ENCODE measurements at places on chromosomes 3 and 15.

GRCh38 chr3:77935418-77935817, 895.5 kb downstream of the ROBO2 start:
- DNase-seq = no peak

- DNase-seq = no peak
Measured at GRCh38 chr3:113867506-113867905, 28.9 kb downstream of the GRAMD1C start.

DNA sequence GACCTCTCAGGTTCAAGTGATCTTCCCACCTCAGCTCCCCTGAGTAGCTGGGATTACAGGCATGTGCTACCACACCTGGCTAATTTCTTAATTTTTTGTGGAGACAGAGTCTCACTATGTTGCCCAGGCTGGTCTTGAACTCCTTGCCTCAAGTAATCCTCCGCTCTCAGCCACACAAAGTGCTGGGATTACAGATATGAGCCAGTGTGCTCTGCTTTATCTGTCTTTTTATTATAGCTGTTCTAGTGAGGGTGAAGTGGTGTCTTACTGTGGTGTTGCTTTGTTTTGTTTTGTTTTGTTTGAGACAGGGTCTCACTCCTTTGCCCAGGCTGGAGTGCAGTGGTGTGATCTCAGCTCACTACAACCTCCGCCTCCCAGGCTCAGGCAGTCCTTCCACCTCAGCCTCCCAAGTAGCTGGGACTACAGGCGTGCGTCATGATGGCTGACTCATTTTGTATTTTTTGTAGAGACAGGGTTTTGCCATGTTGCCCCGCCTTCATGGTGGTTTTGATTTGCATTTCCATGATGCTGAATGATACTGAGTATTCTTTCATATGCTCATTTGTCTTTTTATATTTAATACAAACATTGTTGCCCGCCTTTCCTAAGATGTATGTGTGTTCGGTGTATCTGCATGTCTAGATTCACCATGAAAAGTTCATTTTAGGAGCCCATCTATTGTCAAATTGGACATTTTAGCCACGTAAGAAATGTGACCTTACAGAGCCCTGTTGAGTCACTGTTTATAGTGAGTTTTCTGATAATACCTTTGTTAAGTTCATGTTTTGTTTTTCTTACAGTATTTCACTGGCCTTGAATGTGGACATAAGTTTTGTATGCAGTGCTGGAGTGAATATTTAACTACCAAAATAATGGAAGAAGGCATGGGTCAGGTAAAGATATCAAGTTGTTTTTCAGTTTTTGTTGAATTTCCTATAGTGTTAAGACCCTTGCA, 80.6 kb downstream of the ARIH1 start:
- peak; percentile 33 for DNase-seq

GRCh38 chr3:136280961-136281360, 30.8 kb downstream of the PCCB start:
- DNase-seq = no peak

- DNase-seq = no peak
Measured at GRCh38 chr3:143252931-143253330, 133.4 kb downstream of the CHST2 start.

DNA sequence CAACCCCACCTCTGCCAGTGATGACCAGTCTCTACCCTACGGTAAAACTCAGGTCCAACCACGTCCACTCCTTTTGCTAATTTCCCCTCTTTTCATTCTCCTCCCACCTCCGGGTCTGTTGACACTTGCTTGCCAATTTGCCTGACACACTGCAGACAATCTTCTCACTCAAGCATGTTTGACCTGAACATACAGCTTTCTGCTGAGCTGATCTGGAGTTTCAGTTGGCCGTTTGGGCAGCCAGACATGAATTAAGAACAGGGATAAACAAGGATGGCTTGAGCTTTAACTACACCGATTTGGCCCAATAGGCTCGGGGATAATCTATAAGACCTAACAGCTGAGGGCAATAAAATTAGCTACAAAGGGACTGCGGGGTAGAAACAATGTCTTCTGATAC, 758.6 kb upstream of the CFAP20DC start:
- no peak for DNase-seq

DNA sequence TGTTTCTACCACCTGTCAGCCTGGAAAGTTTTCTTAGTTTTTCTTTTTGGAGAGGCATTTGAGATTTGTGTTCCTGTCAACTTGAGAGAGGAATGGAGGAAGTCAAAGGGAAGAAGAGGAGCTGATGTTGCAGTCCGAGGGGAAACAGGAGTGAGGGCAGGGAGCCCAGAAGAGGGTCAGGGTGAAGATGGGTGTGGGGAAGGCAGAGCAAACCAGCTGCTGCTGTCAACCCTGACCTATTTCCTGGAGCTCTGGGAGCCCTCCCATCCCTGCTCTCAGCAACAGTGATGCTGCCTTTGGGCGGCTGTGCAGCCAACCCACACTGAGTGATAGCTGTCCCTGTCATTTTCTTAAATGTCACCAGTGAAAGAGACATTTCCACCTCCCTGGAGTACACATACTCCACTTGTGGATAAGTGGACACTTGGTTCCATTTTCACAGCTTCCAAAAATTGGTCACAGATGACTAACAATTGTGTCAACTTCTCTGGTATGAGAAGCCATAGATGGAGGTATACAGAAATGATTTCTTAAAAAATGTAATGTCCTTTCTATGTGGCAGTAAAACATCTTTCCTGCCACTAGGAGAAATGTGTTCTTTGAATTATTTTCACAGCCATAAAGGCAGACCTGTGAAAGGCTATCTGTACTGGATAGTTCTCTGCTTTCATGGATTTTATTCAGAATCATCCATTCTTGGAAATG, 556.3 kb upstream of the TBL1XR1 start:
- DNase-seq = no peak

- DNase-seq = no peak
Measured at GRCh38 chr3:39808467-39809180, 785 bp upstream of the MYRIP start.

GRCh38 chr15:68279779-68280753, 2.5 kb downstream of the FEM1B start:
- no peak for DNase-seq

- DNase-seq = no peak
Measured at GRCh38 chr15:63474810-63475316, 29.5 kb upstream of the USP3 start.

GRCh38 chr3:13346481-13347389, 73.4 kb downstream of the NUP210 start:
- peak; percentile 64 for DNase-seq

- DNase-seq = no peak
Measured at GRCh38 chr3:45252826-45253225, 26.7 kb upstream of the TMEM158 start.

GRCh38 chr15:101071651-101072050, 152.5 kb downstream of the LRRK1 start:
- no peak for DNase-seq

DNA sequence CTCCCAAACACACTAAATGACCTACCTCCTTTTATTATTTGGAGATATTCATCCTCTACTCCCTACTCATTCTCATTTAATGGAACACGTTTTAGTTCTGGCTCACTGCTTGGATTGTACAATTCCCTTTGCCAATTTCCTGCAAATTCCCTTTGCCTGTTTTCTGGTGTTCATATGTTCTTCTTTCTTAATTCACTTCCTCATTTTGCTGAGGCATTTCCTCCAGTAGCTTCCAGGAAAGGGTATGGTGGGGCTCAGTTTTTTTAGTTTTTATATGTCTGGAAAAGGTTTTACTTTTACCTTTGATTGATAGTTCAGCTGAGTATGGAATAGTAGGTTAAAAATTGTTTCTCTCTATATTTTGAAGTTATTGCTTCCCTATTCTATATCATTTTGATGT, 143.6 kb upstream of the GOLIM4 start:
- DNase-seq = no peak

GRCh38 chr15:88939486-88939806, 26.3 kb upstream of the MFGE8 start:
- DNase-seq = no peak

- DNase-seq = no peak
Measured at GRCh38 chr3:73633916-73634344, 9.2 kb upstream of the PDZRN3 start.

GRCh38 chr3:127525373-127525772, 65.2 kb downstream of the TPRA1 start:
- no peak for DNase-seq

DNA sequence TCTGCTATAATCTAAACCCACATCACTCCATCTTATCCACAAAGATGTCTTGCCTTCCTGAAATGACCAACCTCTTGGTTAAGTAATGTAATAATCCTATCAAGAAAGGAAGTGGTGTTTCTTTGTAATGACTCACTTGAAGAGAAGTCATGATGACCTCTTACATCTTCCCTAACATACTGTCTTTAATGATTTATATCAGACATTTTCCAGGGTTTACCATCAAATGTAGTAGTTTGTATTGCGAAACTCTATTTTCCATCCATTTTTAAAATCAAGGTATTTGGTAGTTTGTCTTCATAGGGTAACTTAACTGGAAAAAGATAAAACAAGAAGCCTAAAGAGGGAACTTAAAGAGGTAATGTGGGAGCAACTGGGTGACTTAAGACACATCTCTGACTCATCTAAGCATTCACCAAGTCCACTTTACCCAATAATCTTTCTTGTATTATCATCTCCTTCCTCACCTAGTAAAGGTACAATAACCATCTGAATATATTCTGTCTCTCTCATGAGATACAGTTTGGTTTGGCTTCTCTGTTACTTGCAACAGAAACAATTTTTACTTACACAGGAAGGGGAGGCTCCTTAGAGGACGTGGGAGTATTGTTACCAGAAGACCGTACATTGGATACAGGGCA, 5.7 kb upstream of the MAPK6 start:
- DNase-seq = no peak

DNA sequence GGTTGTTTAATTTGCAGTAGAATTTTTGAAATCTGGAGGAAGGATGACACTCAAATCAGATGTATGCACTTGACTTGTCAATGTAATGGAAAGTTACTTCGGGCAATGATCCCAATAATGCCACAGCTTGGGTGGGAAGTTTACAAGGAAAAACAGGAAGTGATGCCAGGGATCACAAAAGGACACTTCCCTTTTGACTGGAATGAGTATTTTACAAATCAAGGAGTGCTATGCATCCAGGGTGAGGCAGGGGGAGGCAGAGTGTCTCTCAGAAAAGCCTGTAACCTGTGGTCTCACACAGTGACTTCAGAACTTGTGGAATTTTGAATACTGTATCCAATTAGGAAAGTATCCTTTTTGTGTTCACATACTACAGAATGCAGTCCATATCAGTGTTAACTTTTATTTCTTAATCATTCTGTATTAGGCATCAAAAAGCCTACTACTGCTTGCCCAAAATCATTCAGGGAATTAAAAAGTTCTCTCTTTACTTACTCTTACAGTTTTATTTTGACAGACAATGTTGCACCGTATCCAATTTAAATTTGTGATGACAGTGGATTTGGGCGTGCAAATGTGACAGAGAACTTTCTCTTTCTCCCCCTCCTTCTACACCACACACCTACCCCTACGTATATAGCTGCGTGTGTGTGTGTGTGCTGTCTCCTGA, 445.1 kb downstream of the MECOM start:
- DNase-seq = no peak

DNA sequence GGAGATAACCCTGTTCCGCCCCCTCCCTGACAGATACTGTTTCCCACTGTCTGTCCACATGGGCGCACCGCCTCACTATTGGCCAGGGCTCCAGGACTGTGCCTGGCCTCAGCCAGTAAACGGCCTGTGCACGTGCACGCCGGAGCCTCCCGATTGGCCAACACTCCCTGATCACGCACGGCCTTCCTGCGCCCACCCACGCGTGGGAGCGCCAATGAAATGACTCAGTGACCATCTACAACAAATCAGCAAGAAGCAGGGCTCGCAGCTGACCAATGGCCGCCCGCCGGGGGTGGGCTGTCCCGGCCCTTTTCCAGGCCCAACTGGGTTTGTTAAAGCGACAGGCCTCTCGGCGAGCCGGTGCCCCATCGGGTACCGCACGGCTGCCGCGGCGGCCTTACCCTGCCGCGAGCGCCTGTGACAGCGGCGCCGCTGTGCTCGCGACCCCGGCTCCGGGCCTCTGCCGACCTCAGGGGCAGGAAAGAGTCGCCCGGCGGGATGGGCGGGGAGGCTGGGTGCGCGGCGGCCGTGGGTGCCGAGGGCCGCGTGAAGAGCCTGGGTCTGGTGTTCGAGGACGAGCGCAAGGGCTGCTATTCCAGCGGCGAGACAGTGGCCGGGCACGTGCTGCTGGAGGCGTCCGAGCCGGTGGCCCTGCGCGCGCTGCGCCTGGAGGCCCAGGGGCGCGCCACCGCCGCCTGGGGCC, at the start of gene ARRDC4:
TSS of gene ARRDC4 (plus strand) at position 340 of the 703 bp plus-strand sequence. CDS start at position 499, 159 bp downstream.
- DNase-seq = peak; percentile 81

DNA sequence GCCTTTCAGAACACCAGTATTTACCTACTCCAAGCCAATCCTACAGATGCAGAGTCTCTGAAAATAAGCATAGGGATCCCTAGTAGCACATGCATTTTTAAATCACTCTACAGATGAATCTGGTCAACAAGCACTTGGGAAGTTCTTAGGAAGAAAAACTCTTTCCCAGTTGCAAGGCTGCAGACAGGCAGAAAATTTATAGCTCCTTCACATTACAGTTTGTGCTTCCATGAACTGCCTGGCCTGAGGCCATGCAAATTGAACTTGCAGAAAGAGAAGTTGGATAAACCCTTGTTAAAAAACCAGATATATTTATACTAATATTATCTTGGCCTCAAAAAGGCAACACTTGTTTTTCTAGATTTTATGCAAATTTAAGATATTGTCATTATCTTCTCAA, 256.9 kb downstream of the EPHA3 start:
- DNase-seq = no peak

DNA sequence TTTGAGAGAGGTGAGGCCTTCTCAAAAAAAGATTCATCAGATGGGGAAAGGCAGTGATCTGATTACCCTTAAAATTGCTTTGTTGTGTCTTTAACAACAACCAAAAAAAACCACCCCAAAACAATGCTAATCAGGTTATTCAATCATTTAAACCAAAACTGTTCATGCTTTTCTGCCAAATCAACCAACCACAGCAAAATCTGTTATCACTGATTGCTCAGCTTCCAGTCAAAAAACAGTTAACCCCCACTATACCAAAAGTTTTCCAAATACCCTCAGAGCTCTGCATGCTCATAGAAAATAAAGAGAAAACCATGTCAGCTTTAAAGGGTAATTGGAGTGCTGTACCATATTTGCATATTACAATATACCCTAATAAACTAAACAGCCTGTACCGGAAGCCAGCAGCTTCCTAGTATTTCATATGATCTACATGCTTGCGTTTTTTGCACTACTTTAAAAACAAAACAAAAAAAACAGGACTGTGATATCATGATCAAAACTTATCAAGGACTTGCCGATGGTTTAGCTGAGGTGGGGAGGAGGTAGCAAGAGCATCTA, 22.8 kb downstream of the SATB1 start:
- DNase-seq = no peak
